ENCODE measurements at places on chromosomes 6 and 20. TPM values are rescaled to one million over a fixed set of nuclear protein-coding genes. Genes with fewer than 3 reads are reported as not detected.

Gene SLC2A10
- 38.9 TPM for polyA plus RNA-seq

Gene TP53TG5
- not detected for polyA plus RNA-seq

Gene MBOAT1
- 1.5 TPM for polyA plus RNA-seq

Gene BPI
- polyA plus RNA-seq: not detected

Gene UBE2C
- polyA plus RNA-seq: 2.7 TPM

Gene PTCRA
- polyA plus RNA-seq: not detected

All from liver (tissue), 10 donors.